Stimulated activated naive CD4-positive, alpha-beta T cell treated with Interleukin-2 at 50 U/mL for 16 hours (primary cell): ENCODE measurements at places on chromosomes 16 and 17.

- DNase-seq, result no peak
Observed at GRCh38 chr17:59160157-59161025, 4.8 kb downstream of the PRR11 start.

GRCh38 chr17:32629563-32630190, 142.9 kb downstream of the CDK5R1 start:
- DNase-seq, result no peak

- no peak for DNase-seq
Observed at GRCh38 chr17:39635614-39636176, 1.2 kb upstream of the STARD3 start.

GRCh38 chr17:76048711-76049110, 21.6 kb upstream of the EVPL start:
- no peak for DNase-seq

DNA sequence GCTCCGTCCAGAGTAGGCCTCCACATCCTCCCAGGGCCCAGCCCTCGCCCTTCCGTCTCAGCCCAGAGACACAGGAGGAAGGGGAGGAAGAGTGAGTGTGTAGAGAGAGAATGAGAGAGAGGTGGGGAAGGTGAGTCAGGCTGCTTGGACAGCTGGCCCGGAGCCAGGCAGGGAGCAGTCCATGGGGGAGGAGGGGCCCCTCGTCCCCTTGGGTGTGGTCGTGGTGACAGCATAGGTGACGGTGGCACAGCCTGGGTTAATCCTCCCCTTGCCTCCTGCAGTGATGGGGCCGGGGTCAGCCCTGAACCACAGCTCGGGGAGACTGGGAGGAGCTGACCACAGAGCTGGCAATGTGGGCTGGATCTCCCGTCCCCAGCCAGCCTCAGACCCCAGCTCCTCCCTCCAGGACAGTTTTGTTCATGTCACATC, 36.5 kb downstream of the FA2H start:
- no peak for DNase-seq

DNA sequence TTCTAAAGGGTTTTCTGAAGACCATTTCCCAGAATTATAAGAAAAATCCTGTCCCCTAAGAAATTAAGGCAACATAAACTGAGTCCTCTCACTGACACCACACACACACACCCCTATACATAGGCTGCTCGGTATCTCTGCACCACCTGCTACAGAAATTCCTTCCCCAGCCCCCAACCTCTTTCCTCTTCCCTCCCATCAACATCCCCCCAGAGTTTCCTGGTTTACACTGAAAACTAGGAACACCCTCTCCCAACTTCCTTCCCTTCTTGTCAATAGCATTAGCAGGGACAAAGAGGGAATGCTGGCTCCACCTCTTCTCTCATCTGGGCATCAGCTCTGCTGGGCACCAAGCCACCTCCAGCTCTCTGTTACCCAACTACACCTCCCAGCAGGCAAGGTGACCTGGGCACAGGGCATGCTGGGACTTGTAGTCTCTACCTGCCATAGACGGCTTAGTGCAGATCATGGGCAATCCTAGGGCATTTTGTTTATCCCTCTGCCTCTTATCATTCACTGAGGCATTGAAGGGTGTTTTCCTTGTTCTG, 15.7 kb downstream of the CAVIN1 start:
- DNase-seq, result peak; percentile 53

DNA sequence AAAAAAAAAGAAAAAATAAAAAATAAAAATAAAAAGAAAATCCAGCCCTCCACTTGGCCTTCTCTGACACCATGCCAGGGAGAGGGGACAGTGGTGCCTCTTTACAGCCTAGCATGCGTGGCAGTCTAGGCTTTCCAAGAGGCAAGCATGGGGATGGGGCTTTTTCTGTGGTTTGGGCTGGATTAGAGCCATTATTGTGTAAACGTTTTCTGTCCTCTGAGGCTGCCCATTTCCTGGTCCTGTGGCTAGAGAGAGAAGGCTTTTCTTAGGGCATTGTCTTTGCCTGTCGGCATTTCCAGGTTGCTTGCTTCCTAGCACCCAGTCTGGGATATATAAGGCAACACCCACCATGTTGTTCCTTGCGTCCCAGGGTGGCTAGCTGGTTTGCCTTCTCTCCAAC, 2.7 kb upstream of the DHRS7B start:
- DNase-seq, result no peak

DNA sequence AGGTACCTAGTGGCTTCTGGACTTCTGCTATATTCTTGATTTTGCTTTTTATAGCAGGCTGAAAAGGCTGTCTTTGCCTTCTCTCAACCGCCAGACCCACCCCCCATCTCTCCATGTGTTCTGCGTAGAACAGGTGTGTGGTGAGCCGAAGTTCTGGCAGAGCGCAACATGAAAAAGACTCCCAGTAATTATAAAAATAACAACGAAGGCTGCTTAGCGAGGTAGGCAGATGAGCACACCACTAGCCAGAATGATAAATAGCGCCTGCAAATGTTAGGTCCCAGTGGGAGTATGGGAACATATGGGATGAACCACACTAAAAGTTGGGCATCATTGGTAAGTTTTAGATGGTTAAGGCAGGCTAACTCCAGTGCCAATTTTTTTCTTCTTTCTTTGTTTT, 14.0 kb upstream of the RBFOX1 start:
- DNase-seq, result no peak

- DNase-seq, result peak; percentile 40
Observed at GRCh38 chr16:89700649-89701424, 668 bp downstream of the SPATA2L start.

DNA sequence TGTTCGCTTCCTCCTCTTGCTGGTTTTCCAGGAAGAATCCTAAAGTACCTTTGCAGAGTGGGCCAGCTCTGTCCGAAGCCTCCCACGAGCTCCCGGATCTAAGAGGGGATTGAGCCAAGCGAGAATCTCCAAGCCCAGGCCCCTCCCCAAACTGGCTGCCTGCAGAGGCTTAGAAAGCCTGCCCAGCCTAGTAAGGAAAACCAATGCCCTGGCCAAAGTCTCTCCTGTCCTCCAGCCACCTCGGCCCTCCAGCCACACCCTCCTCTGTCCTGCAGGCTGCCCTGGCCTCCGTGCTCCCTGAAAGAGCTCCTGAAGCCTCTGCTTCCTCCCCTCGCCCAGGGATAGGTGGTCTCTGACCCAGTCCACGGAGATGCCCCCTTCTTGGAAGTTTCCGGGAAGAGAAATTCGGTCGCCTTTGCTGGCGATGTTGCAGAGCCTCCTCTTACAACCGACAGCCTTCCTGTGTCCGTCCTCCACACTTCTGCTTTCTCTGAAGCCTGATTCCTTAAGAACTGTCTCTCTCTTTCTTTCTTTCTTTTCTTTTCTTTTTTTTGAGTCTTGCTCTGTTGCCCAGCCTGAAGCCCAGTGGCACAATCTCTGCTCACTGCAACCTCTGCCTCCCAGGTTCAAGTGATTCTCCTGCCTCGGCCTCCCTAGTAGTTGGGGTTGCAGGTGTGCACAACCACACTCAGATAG, 54.9 kb upstream of the TOB1 start:
- DNase-seq, result no peak

DNA sequence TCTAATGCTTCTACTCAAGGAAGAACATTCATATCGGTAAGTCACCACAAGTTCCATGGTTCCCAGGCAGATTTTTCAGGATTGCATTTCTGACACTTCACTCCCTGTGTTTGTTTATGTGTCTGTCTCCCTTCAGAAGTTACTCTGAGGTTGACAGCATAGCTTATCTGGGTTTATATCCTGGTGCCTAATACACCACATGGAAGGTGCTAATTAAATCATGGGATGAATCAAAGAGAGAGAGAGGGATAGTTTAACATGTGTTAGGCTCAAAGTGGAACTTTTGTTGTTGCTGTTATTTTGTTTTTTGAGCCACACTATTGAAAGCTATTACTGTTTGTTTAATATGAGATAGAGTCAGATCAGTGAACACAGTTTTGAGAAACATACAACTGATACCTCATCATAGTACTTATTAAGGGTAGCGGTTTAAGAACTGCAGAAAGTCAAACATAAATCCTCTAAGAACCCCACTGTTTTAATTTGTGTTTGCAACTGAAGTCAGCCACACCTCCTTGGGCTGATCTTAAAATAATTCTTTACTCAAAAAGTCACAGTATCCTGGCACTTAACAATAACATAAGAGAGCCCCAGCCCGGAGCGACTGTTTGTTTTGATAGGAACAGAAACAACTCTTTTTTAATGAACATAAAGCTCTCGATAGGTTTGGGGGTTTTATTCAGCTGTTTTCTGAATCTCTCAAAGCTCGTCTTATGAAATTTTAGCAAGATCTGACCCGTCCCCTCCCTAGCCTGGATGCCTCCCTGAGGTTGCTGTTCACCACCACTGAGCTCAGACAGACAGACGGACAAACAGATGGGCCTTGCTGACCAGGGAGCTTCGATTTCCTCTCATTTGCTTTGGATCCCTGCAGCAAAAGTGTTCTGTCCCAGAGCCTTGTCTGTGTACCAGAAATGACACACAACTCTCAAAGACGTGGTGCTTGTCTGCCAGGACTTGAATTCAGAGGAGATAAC, 98.3 kb upstream of the MYOCD start:
- DNase-seq, result no peak

DNA sequence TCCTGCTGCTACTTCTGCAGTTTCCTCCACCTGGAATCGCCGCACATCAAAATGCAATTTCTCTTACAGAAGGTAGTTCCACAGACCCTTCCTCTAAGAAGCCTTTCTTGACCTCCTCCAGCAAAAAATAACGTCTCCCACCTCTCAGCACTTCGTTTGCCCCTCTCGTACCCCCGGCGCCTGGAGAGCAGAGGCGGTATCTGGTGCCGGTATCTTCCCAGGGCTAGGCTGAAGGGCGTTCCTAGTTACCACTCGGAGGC, 482 bp downstream of the DCTPP1 start:
- DNase-seq, result no peak

- no peak for DNase-seq
Observed at GRCh38 chr16:17302620-17303019, 168.1 kb downstream of the XYLT1 start.

GRCh38 chr16:85350973-85351372, 238.7 kb upstream of the CIBAR2 start:
- no peak for DNase-seq

DNA sequence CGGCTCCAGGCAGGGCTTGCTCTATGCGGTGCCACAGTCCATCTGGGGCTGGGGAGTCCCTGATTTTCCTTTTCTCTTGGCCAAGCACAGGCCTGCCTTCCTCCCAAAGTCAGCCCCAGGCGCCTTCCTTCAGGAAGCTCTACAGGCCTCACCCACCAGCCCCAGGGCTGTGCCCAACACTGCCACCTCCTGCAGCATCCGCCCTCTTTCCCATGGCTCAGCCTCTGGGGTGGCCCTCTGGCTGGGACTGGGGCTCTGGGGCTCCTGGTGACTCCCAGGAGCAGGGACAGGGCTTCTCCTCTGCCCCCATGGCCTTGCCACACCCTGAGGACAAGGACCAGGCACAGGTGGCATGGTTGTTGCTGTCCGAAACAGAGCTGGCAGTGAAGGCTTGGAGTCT, 817 bp downstream of the ITGB4 start:
- DNase-seq, result no peak

DNA sequence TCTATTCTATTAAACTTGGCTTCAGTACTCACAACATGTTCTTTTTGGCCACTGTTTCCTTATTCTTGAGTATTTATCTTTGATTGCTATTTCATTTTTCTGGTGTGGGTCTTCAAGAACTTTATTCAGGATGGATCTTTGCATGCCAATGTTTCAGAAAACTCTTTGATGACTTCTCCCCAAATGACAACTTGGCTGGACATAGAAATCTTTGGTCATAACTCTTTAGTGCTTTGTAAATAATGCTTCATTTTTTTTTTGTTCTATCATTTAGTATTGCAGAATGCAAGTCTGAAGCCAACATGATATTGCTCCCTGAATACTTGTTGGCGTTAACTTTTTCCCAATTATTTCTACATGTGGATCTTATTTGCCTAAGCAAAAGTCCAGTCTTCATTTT, 103.6 kb upstream of the HS3ST2 start:
- DNase-seq, result no peak

- DNase-seq, result no peak
Observed at GRCh38 chr17:65677932-65678331, 116.5 kb upstream of the AXIN2 start.

DNA sequence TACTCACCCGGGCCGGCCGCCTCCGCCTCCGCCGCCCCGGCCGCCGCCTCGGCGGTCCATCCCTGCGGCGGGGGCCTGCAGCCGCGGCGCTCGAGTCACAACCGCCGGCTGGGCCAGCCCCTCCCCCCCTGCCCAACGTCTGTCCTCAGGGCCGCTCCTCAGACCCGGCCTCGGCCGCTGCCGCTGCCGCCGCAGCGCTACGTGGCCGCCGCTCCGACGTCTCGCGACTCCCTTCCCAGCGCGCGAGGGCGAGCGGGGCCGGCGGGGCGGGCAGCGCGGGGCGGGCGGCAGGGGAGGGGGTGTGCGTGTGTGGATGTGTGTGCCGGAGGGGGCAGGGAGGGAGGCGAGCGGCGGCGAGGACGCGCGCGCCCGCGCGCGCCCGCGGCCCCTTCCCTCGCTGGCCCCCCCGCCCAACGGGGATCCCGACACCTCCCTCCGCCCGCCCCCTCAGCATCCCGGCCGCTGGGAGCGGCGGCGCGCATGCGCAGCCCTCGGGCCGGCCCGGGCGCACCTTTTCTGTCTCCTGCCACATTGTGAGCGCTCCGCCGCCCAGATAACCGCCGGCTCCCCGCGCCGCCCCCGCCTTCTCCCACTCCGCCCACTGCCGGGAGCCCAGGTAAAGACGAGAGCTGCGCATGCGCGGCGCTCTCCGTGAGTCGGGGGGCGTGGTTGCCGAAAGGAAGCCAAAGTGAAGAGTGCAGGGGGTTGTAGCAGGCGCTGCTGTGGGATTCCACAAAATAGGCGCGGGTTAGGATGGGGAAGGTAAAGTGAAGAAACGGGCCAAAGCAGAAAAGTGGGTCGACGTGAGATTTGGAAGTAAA, at the start of gene ZNF652:
Gene ZNF652 (minus strand): TSS at position 349 of the 821 bp plus-strand sequence. CDS start 44,525 bp downstream, outside the sequence.
- DNase-seq, result peak; percentile 85

GRCh38 chr17:83159204-83160049, 80.0 kb downstream of the METRNL start:
- no peak for DNase-seq

DNA sequence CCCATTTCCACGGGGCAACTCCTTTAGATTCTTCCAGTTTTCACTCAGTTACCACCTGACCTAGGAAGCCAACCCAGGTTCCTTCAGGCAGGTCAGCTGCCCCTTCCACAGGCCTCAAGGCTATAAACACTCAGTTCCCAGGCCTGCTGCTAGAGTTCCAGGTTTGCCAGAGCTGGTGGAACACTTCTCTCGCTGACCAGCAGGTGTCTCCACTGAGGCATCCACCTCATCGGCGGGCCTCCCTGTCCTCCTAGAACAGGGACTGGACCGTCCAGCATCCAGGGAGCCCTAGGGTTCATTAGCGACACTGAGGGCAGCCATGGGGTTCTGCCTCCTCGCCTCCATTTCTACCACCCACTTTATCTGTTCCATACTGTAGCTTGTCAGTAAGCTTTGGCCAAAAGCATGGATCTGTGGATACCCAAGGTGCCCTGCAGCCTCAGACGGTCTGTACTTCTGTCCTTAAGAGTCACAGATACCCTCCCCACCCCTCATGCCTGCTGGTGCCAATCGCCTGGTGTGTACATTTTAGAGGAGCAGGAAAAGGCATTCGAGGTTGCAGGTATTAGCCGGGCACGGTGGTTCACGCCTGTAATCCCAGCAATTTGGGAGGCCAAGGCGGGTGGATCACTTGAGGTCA, 29.0 kb downstream of the PIMREG start:
- peak; percentile 50 for DNase-seq
